ENCODE measurements at places on chromosomes 7 and 10. TPM values are rescaled to one million over a fixed set of nuclear protein-coding genes. Genes with fewer than 3 reads are reported as not detected.
A peak's percentile ranks its signal among the peaks of the same experiment; 100 is the strongest.

LRRD1 gene
- total RNA-seq = not detected

AMZ1 gene
- total RNA-seq = not detected

CNPY1 gene
- total RNA-seq = not detected

CH25H gene
- not detected for total RNA-seq

ADIRF gene
- total RNA-seq = not detected

IGFBP1 gene
- 1.8 TPM for total RNA-seq

CCL24 gene
- total RNA-seq = not detected

PBLD gene
- 1.4 TPM for total RNA-seq

GIMAP8 gene
- total RNA-seq = not detected

DNAJB9 gene
- total RNA-seq = 12.7 TPM

TMEM130 gene
- 27.3 TPM for total RNA-seq

CHCHD1 gene
- total RNA-seq = 54.0 TPM

DRGX gene
- not detected for total RNA-seq

WNT8B gene
- total RNA-seq = not detected

GDF2 gene
- not detected for total RNA-seq

TAS2R4 gene
- total RNA-seq = not detected

PGAM1 gene
- 1,147 TPM for total RNA-seq

DNA sequence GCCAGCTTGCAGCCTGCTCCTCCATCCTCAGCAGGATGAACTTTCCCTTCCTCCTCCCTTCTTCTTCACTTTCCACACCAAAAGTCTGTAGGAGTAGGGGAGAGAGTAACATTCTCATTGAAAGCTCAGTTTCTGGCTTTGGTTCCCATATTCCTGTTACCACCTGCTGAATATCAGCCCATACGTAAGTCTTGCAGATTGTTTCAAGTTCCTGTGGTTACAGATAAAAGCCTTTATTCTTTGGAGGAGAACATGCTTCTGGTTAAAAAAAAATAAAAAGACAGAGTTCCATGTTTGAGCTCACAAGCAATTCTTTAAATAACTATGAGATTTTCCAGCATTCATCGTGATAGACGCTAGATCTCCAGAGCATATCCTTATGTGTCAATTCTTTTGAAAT is 637.3 kb downstream of the SUGCT start:
- DNase-seq = no peak

- DNase-seq = peak; percentile 63
Measured at GRCh38 chr10:77105761-77106221, 531.8 kb downstream of the KCNMA1 start.

DNA sequence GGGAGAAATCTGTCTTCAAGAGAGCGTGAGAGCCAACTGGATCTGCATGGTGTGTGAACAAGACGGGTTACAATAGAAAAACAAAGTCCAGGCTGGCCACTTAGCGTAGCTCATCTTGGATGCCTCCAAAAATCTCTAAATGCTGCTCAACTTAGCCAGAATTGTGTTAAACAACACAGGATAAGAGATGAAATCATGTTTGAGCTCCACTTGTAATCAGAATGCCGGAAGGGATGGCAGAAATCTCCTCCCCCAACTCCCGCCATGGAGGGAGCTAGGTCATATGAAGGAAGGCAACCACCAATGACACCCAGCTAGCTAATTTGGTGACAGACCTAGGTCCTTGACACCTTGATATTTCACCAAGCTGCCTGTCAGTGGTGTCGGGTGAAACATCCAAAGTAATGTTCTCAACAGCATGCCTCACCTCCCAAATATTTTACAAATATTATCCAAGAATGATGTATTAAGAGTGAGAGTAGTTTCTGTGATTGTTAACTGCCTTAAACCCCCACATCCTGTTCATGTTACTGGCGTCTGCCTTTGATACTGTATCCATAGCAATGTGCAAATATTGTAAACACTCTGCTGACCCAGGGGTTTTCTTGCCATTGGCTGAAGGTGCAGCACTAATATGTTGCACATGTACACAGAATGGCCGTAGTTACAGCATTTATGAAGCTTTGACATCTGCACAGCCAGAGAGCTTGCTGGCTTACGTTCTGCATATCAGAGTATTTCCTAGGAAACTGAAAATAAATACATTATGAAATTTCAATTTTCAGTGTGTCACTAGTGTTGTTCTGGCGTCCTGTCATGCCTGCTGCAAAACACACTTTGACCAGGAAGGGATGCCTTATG is 25.8 kb downstream of the TMEM254 start:
- DNase-seq = no peak

- no peak for DNase-seq
Measured at GRCh38 chr7:64795176-64795575, 948 bp downstream of the ZNF138 start.

DNA sequence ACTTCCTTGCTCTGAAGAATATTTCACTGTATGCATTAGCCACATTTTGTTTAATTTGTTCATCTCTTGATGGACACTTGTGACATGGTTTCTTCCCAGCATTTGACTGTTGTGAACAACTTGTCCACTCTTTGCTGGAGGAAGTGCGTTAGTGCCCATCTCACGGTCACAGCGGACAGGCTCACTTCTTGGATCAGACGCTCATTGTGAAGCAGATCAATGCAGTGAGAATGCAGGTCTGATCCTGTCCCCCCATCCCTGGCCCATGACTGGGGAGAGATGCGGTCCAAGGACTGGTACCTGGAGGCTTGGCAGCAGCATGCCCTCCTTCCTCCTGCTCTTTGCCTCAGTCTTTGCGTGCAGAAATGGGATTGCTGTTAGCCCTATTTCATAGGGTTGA is 41.5 kb downstream of the DOCK1 start:
- DNase-seq = no peak

- DNase-seq = no peak
Measured at GRCh38 chr7:156074982-156075615, 262.8 kb upstream of the SHH start.

DNA sequence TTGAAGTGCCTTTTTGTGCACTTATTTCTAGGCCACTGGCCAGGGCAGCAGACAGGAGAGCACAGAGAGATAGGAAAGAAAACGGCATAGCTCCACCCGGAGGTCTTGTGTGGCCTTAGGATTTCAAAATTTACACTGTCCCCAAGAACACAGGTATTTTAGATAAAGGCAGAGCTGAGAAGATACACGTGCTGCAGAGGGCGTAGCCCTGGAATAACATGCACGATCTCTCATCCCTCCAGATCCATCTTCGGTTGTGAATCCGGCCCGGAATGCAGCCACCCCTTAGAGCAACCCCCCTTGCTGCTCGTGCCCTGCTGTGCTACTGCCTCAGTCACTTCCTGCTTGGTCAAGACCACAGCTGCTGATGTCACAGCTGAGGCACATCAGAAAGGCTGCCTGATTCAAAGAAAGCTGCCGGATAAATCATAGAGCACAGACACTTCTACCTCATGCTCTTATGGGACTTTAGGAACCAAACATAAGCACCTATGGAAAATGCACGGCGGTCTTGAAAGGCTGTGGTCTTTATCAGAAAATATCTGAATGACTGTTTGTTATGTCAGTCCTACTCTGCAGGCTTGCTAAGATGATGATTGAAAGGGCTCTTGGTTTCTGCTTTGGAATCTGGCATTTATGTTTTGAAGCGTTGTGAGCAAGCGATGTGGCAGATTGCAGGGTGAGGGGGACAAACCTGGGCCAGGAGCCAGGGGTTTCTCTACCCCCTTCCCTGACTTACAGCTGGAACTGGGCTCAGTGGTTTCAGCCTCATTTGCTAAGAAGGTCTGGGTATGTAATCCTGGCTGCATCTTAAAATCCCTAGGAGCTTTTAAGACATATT is 152.0 kb downstream of the SVIL start:
- DNase-seq = no peak

DNA sequence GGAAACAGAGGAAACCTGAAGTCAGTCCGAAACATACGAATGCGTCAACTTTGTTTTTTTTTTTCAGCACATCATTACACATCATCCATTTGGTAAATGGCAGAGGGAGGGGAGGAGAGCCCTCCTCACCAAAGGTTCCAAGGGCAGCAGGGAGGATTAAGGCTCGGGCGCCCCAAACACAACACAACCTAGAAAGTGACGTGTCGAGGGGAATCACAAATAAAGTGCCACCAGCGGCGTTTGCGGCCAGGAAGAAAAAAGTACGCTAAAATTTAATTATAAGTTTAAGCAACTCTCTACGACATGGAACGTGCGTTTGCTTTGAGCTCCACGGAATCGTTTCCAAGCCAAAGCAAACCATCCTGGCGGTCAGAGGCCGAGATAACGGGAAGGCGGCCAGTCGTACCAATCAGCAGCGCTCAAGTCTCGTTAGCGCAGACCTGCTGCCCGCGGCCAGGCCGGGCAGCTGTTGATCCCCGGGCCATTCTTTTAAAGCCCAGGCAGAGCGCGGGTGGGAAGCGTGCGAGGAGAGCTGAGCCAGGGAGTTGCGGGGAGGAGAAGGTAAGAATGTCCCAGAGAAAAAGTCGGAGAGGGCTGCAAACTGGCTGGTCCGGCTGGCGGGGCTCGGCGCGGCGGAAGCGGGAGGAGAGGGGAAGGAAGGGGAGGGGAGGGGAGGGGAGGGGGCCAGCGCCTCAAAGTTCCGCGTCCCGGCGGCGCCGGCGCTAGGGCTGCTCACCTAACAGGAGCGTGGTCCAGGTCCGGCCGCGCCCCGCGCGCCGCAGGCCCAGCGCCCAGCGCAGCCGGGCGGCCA is 719 bp downstream of the DPY19L1 start:
- DNase-seq = peak; percentile 66

DNA sequence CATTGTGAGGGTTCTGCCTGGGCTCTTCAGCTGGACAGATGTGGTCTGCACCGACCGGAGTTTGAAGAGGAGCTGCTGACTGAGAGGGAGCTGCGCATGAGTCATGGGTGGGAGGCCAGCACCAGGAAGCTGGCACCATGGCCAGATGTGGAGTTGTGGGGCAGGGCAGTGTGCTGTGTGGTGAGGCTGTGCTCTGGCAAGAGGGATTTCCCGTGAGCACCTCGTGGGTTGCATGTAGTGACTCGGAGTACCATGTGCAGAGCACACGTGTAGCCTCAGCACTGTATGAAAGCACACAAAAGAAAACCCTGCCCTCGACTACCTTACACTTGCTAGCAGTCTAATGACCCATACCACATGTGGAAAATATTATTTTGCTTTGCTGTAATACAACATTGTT is 103.4 kb downstream of the WNT2 start:
- no peak for DNase-seq

GRCh38 chr10:71346731-71347130 is 27.7 kb downstream of the SLC29A3 start:
- DNase-seq = no peak

GRCh38 chr10:116838143-116838725 is 11.1 kb upstream of the ENO4 start:
- no peak for DNase-seq

GRCh38 chr7:82167558-82168314 is 275.8 kb downstream of the CACNA2D1 start:
- DNase-seq = no peak

DNA sequence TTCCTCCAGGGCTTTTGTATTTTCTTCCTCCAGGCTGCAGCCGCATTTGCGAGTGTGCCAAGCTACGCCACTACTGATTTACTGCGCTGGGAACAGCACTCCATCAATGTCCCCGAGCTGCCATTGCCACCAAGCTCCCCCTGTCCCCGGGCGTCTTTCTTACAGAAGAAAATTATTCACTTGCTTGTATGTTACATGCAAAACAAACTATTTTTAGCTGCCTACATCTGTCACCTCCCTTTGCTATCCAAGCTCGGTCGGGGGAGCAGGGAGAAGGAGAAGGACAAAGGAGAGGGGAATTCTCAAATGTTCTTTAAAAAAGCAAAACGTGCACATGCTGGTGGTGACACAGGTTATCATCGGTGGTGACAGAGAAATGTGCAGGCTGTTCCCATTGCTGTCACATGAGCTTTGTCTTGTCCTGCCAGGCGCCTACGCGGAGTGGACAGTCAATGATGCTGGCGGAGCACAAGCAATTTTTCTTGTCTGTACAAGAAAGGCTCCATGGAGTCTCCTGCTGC is 93.1 kb downstream of the ADARB2 start:
- no peak for DNase-seq

GRCh38 chr10:75585294-75585693 is 153.9 kb downstream of the LRMDA start:
- no peak for DNase-seq

- no peak for DNase-seq
Measured at GRCh38 chr7:92817398-92817797, 19.0 kb downstream of the CDK6 start.

GRCh38 chr7:79504607-79505389 is 51.3 kb upstream of the MAGI2 start:
- DNase-seq = peak; percentile 18

- DNase-seq = no peak
Measured at GRCh38 chr7:150390205-150390604, 11.1 kb downstream of the ZNF775 start.

DNA sequence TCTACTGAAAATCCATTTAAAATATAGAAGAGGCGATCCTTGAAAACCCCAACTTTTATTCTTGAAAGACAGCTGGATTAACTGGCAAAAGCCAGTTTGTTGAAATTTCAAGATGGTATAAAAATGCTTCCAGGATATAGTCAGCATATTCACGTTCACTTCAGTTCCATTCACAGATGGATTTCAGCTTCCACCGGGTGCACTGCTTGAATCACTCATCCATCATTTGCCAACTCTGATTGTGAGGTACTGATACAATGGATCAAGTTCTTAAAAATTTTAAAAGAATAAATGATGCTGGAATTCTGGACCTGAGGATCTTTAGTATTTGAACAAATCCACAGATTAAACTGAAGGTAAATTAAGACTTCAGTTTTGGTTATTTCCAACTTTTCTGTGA is 2.4 kb downstream of the PURB start:
- DNase-seq = no peak

- DNase-seq = no peak
Measured at GRCh38 chr7:133491201-133491691, 238.4 kb downstream of the EXOC4 start.

DNA sequence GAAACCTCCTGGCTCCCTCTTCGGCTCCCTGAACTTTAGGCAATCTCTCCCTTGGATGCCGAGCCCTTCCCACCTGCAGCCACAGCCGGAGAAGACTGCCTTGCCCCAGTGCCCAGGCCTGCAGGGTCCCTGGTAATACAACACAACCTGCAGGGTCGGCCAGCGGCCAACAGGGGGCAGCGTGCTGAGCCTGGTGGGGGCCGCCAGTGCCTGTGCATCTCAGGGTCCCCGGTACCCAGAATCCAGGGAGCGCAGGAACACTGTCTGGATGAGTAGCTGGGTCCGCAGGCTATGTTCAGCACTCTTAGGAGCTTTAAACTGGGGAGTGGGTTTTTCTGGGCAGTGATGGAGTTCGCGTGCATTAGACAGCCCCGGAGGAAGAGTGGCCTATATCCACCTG is 17.5 kb upstream of the C10orf71 start:
- no peak for DNase-seq

DNA sequence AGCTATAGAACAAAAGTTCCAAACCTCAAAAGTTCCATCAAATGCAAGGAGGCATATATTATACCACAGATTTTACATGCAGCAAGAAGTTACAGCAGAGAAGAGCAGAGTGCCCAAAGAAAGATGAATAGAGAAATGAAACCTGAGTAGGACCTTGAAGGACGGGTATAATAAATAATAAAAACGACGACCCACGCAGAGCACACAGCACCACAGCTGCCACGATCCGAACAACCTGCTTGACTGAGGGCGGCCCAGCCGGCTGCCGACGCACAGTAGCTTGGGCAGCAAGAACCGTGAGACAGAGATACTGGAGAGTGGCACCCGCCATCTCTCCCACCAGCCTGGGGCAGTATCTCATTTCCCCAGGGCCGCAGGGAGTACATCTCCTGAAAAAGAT is 79.0 kb downstream of the HIPK2 start:
- DNase-seq = no peak

- no peak for DNase-seq
Measured at GRCh38 chr7:39904077-39904486, 46.0 kb upstream of the CDK13 start.
